ENCODE measurements at places on chromosomes 11 and 22.

DNA sequence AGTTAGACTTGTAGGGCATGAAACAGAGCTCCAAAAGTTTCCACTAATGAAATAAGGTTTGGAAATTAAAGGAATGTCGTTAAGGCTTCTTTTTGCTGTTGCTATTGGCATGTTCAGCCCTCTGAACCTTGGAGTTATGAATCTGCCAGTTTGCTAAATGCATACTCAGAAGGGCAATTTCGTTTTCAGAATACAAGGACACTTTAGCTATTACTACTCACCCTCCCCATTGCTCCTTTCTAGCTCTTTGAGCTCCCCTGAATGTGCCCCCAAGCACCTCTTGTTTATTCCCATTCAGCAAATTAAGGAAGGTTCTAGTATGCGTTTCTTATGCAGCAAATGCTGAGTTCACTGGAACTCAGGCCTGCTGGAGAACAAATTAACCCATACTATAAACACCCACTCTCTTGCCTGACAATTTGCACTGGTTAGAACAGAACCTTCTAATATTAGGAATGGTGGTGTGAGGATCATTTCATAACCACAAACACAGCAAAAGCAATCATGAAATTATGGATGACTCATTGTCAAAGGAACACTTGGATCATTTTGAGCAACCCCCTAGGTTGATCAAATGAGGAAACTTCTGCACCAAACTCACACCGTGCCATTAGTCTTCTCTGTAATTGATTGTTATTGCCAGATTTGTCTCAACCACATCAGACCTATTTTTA lies 26.2 kb upstream of the LIN7C start:
- no peak for DNase-seq

DNA sequence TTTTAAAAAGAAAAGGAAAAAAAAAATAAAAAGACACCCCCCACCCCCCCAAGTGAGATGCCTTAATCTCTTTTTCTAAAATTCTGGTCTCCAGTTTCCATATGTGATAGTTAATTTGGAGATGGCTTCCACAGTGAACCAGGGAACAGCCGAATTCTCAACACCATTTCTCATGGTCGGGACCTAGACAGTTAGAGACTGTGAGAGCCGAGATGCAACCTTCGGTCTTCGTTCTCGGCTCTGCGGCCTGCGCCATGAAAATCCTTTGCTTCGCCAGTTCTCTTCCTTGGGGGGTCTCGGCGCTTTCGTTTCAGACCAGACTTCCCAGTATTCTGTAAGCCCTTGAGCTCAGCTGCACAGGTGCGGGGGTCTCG lies 723 bp downstream of the CACNG2 start:
- DNase-seq = no peak

DNA sequence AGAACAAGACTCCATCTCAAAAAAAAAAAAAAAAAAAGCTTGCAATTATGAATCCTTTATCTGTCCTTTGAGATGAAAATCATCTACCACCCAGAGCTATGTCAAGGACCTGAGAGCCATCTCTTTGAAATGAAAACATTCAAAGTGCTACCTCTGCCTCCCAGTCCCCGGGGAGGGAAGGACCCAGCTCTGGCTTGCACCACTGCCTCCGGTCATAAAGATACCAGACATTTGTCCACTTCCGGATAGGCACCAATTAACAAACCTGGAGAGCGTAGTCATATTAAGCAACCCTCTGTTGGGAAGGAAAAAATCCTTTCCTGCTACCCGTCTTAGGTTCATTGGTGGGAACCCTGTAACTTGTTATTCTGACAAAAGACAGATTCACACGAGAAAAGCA lies 98.6 kb downstream of the ARHGAP8 start:
- no peak for DNase-seq

DNA sequence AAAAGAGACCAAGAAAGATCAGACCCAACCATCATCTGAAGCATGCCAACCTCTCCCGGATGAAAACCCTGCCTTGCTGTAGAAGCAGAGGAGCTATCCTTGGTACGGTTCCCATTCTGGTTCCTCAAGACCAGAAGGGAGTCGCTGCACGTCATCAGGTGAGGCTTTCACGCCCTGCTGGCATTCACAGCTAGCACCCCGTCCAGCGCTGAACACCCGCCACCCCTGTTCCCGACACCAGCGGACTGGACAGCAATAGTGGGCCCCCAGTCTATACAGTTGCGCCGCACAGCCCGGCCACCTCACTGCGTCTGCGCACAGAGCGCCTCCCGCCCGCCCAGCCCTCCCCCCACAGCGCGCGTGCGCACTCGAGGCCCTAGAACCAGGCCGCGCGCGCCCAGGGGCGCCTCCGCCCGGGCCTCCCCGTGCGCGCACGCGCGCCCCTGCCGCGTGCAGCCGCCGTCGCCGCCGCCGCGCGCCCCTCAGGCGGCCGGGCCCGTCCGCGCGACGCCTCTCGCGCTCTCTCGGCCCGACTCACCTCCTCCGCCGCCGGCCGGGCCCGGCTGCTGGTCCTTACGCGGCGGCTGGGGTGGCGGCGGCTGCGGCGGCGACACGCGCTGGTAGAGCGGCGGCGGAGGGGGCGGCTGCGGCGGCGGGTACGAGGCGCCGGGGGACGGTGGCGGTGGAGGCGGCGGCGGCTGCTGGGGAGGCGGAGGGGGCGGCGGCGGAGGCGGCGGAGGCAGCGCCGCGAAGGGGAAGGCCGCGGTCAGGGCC lies 706 bp downstream of the SF1 start:
- DNase-seq = peak; percentile 31

DNA sequence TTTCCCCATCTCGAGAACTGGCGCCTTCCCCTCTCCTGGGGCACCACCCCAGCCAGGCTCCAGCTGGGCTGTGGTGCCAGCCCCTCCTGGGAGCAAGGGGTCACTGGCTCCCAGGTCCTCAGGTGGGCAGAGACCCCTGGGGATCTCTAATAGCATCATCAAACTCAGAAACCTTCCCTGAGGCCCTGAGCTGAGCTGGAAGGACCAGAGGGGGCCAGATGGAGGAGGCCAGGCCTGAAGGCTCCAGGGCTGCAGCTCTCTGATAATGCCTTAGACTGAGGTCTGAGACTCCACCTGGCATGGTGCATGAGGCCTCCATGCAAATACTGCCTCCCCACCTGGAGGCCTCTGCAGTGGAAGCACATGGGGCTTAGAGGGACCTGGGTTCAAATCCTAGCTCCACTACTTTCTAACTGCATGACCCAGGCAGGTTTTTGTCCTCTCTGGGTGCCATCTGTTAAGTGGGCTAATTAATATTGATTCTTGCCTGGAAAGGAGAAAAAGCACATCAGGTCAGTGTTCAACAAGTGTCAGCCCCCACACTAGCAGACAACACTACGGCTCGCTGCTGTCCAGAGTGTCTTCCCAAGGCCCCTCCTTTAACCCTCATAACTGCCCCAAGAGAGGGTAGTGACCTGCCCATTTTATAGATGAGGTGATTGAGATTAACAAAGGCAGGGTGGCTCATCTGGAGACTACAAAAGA lies 1.5 kb downstream of the MAPK8IP1 start:
- DNase-seq = no peak

DNA sequence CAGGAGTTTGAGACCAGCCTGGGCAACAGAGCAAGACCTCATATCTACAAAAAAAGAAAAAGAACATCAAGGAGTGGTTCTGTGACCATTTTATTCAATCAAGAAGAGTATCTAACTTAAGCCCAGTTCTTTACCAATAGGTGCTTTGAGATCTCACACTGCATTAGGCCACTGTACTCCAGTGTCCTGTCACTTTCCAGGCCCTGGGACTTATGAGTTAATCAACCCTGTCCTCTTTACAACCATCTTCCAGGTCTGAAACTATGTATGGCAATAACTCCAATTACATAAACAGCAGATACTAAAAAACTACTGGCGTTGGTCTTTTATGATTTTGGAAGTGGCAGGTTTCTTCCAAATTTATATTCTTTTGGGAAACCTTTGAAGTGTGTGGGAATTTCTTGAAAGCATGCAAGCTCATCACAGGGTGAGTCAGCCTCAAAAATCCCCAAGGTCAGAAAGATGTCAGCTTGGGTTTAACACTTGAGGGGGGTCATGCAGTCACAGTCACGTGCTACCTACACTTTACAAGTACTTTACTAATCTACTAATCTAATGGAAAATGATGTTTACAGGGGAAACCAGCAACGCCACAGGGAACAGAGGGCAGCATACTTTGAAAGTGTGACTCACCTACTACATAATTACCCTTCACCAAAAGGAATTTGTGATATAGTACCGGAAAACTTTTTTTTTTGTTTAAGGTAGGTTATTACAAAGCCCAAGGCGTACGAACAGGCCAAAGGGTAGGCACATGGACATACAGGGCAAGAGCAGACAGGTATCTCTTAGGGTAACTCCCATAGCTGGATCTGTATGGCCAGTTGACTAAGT lies 15.6 kb downstream of the PISD start:
- peak; percentile 96 for DNase-seq

DNA sequence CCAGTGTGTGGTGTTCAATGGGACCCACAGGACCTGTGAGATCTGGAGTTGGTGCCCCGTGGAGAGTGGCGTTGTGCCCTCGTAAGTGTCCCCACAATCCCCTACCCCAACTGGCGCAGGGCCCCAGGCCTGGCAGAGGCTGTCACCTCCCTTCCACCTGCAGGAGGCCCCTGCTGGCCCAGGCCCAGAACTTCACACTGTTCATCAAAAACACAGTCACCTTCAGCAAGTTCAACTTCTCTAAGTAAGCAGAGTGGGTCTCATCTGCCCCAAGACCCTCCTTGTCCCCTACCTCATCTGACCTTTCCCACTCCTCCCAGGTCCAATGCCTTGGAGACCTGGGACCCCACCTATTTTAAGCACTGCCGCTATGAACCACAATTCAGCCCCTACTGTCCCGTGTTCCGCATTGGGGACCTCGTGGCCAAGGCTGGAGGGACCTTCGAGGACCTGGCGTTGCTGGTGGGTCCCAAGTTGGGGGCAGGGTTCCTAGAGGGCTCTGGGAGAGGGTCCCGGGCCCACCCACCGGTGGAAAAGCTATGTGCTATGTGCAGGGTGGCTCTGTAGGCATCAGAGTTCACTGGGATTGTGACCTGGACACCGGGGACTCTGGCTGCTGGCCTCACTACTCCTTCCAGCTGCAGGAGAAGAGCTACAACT lies 8.1 kb downstream of the P2RX6 start:
- no peak for DNase-seq

DNA sequence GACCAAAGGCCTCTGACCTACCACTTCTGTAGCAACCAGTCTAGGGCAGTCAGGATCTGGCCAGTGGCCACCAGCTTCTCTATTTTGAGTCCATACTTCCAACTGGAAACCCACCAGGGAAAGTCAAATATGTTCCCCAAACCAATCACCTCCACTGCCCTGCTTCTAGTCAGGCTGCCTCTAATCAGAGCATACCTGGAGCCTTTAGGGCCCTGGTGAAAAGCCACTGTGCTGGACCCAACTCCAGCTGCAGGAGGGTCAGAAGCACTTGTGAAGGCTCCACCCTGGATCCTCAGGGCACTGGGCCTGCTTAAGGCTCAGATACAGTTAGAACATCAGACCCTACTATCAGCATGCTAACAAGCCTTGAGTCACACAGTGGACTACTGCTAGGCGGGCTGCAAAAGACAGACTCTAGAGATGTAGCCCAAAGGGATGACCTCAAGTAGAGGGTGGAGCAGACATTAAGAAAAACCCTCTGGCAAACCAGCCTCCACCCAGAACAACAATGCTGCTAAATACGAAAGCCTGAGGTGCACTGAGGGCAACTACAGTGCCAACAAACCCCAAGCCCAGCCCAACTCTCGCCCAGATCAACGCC lies 69.2 kb downstream of the DGCR2 start:
- DNase-seq = no peak

GRCh38 chr22:23404689-23405365 lies 175.3 kb downstream of the IGLL1 start:
- DNase-seq = no peak

- DNase-seq = no peak
Observed at GRCh38 chr11:35305670-35306382, 113.5 kb downstream of the SLC1A2 start.

GRCh38 chr11:44010789-44011251 lies 37.0 kb upstream of the ACCSL start:
- DNase-seq = peak; percentile 53

- DNase-seq = no peak
Observed at GRCh38 chr11:110455718-110456117, 26.0 kb downstream of the FDX1 start.

DNA sequence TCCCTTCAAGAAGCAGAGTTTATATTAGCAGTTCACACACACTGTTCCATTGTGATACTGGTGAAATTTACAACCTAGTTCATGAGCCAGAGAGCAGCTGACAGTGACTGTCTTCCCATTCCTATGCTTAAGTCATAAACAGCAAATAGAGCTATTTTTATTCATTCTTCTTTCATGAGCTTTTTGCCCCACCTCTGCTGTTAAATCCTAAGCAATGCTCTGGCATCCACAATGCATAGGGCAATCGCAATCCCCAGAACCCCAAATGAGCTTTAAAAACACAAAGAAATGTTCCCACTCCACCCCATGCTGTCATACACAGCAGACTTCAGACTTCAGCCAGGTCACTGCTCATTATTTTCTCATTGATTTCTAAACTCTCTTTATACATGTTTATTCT lies 307.5 kb downstream of the ETS1 start:
- DNase-seq = peak; percentile 34

GRCh38 chr11:12674571-12674935 lies 332 bp downstream of the TEAD1 start:
- no peak for DNase-seq

DNA sequence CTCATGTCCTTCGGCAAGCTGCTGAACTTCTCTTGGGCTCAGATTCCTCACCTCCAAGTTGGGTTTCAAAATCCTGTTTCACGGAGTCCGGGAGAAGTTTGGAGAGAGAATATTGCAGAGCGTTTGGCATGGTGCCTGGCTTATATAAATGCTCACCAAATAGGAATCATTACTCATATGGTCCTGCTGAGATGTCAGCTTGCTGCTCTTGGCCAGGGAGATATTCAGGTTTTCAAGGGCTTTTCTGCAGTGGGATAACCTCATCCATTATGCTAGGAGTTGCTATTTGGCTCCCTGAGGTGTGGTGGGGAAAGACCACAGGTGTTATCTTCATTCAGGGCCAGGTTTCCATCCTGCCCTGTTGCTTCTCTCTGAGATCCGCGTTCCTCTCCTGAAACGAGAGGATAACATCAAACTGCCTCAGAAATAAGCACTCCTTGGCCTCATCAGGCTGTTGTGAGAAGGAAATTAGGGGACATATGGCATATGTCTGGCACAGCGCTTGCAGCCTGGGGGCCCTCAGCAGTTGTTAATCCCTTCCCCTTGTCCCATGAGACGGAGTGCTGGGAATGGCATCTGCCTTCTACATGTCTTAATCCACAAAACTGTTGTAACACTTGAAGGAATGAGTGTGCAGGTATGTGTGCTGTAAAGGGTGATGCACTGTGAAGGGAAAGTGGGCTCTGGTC lies 29.9 kb upstream of the ACER3 start:
- no peak for DNase-seq

GRCh38 chr11:119796363-119797060 lies 67.5 kb upstream of the NECTIN1 start:
- DNase-seq = no peak

- DNase-seq = no peak
Observed at GRCh38 chr11:109309153-109309552, 112.8 kb upstream of the C11orf87 start.
